ENCODE measurements at places on chromosomes 5 and 9.

DNA sequence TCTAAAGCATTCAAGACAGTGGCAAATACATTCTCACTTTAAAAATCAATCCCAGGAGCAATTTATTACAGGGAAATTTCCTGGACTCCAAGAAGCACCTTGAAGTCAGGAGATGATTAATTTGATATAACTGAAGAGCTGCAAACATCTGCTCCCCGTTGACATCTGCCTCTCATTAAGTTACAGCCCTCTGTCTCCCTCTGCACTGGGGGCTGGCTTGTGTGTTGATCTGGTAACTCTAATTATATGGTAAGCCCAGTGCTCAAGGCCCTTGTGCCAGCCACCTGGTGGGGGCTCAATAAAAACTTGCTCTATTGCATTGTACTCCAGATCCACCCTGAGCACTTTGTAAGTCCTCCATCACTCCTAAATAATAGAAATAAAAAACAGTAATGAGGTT lies 131.1 kb upstream of the ZNF462 start:
- DNase-seq = no peak

DNA sequence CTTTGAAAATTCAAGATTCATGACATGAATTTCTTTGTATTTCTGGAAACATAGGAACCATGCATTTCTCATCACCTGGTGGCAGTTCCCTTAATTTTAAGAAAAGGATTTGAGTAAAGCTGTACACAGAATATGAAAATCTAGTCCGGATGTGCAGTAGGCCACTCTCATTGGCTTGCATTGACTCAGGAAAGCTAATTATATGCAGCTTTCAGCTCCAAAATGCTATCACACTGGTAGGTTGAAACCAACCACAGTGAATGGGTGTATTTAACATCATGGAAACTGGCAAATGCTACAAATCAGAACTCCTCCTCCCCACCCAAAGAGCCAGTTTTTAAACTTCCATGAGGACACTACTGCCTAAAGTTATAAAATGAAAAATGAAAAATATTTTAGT lies 161.6 kb upstream of the FBXL17 start:
- no peak for DNase-seq

DNA sequence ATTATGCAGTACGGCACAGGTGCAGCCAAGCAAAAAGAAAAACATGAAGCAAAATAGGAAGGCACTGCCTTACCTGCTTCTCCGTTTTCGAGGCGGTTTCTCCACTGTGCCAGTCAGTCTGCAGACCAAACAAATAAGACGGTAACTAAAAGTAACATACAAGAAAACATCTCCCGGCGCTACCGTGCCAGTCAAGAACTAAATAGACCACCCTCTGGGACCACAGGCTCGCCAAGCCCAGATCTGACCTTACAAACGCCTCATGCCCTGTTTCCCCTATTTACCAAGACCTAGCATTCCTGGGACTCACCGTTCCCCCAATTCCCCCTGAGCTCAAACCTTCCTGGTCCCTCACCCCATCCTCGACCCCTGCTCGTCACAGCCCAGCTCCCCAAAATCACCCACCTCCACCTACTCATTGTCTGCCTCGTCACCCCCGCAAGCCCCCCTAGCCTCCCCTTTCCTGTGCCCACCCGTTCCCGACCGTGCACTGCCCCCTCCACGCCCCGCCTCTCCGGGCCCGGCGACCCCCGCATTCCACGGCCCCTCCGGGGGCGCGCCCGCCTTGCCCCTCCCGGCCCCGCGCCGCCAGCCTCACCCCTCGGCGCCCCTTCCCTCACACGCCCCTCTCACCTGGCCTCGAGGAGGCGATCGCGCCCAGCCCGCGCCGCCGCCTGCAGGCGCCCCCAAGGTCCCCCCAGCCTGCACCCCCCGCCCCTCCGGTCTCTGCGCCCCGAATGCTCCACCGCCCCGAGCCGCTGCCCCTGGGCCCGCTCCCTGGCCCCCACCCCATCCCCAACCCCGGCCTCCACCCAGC lies 560 bp downstream of the SCAI start:
- DNase-seq = no peak

- no peak for DNase-seq
Observed at GRCh38 chr9:134986957-134987356, 69.2 kb upstream of the FCN1 start.

- DNase-seq = no peak
Observed at GRCh38 chr5:144189800-144190429, 19.2 kb downstream of the KCTD16 start.

DNA sequence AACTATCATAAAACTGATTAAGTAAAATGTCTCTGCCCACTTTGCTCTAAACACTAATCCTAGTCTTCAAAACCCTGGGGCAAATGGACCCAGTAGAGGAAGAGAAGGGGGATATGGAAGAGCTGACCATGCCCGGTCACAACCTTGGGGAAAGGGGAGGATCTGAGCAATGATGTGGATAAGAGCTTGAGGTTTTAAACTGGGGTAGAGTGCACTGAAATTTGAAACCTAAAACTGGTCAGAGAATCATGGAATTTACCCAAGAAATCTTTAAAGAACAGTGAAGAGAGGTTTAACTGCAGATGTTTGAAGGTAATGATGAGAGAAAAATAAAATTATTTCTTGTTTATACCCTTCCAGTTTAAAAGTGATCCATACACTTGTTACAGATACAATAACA lies 110.8 kb downstream of the MRPS30 start:
- DNase-seq = no peak

DNA sequence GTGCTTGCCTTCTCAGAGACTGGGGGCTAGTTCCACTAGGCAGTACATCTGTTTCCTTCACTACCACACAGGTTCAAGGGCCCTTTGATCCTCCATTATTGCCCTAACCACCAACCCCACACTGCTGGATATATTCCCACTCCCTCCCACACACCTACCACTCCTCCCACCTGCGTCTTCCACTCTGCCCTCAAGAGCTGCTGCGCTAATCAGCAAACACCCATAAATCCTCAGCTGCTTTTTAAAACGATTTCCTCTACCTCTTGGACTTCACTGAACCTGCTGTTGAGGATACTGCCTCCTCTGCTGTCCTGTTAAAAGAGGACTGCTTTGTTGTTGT lies 120.9 kb downstream of the MAPKAP1 start:
- DNase-seq = no peak

DNA sequence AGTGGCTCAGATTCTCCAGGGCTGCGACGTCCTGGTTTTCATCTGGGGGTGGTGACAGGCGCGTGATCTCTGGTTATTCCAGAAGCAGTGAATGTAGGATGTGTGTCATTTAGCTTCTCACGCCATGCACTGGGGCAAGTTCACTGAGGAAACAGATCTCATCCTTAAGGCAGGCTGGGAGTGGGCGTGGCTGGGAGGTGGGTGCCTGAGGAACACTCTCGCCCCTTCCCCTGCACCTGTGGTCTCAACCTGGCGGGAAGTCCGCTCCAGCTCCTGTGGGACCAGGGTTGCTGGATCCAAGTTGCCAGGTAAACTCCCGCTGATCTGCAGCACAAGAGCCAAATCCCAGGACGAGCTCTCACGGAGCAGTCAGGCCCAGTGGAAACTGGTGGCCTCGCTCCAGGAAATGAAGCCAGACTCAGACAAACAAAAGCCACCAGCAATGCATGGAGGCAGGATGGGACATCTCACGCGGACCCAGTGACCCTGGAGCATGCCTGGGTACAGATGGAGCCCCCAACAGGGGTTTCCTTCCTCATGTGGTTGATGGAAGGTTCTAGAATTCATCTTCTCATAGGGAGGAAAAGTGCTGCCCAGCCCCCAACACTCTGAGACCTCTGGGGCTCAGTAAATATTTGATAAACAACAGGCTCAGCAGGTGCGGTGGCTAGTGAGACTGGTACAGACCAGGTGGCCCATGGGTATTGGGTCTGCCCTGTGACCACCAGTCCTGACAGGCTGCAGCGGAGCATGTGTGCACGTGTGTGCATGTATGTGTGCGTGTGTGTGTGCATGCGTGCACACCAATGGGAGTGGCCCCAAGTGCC lies 16.3 kb upstream of the SLC12A7 start:
- no peak for DNase-seq

- DNase-seq = no peak
Observed at GRCh38 chr5:139658928-139659667, 10.9 kb downstream of the CXXC5 start.

DNA sequence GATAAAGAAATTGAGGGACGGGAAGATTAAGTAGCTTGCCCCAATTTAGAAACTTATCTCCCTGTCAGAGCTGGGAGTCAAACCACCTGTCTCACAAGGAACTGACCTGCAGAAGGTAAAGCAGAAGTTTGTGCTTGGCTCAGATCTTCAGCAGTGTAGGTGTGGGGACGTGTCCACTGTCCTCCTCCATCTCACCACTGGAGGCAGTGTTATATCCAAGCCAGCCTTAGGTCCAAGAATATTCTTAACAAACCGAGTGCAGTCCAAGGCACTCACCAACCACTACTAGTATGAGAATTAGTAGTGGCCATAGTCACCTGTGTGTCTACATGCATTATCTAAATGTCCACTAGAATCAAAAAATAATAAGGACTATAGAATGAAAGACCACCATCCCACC lies 86.3 kb upstream of the IRX1 start:
- DNase-seq = no peak

DNA sequence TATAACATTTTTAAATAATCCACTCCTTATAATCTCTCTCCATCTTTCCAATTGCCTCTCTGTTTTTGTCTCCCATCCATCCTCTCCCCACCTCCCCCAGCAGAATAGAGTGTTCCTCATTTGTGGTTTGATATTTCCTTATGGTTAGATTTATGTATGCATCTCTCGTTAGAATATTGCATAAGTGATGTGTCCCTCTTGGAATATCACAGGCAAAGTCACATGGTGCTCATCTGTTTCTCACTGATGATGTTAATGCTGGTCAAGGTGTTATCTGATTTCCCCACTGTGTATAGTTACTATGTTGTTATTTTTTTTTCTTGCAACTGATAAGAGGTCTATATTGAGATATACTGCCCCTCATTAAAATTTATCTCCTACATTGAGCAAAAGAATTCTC lies 3.1 kb upstream of the LRRC70 start:
- no peak for DNase-seq

- DNase-seq = no peak
Observed at GRCh38 chr9:21555911-21556310, 73.8 kb upstream of the IFNE start.

GRCh38 chr5:126234563-126235195 lies 188.5 kb upstream of the GRAMD2B start:
- DNase-seq = peak; percentile 33

- peak; percentile 76 for DNase-seq
Observed at GRCh38 chr9:112050544-112051475, 124.3 kb downstream of the SUSD1 start.

DNA sequence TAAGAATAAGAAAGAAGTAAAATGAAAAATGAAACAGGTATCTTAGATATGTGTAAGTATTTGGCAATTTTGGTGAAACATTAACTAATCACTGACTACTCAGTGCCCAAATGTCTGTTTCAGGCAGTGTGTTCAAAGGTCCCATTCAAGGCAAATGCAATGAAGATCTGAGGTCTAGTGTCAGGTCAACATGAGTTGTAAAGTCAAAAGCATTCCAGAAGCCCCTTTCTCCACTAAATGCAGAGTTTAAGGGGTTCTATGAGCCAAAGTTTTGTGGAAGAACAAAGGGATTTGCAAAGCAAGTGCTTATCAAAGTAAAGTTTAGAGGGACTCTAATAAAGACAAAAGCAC lies 71.0 kb upstream of the GPBP1 start:
- DNase-seq = no peak

- DNase-seq = no peak
Observed at GRCh38 chr9:103431809-103432208, 436.7 kb downstream of the CYLC2 start.

GRCh38 chr5:643811-644271 lies 31.7 kb downstream of the CEP72 start:
- peak; percentile 23 for DNase-seq

DNA sequence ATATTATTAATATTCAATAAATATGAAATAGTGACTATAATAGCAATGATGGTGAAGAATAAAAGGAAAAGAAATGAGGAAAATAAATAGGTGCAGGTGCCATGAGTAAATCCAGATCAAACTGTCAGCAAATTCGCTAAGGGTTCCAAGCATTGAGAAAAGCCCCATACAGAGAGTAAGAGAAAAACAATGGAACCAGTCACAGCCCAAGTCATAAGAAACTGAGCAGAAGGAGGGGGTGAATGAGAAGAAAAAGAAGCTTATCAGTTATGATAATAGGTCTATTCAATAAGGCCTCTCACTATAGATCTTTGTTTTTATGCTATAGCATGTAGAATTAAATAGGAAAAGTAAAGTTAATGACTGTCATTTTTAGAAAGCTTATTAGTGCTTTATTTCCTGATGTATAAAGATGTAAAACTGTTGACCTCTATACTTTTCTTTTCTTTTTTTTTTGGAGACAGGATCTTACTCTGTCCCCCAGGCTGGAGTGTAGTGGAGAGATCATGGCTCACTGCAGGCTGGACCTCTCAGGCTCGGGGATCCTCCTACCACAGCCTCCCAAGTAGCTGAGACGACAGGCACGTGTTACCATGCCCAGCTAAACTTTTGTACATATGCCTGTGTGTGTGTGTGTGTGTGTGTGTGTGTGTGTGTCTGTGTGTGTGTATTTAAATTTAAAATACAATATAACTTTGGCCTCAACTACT lies 72.4 kb downstream of the FYB1 start:
- no peak for DNase-seq

DNA sequence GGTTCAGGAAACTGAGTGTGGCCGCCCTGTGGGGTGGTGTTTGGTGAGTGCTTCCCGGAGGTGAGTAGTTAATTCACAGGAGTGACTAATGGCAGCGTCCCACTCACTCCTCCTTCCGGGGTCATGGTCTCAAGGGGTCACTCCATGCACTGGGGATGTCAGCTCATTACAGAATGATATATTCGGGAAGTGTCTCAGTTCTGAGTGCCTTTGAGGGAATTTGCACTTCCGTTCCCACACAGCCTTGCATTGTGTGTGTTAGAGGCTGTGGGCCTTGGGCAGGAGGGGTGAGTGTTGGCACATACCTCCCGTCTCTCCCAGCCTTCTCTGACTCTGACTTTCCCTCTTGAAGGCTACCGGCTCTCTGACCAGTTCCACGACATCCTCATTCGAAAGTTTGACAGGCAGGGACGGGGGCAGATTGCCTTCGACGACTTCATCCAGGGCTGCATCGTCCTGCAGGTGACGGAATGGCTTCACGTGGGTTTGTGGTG lies 10.5 kb upstream of the AHRR start:
- no peak for DNase-seq

- no peak for DNase-seq
Observed at GRCh38 chr5:74122175-74122574, 496.2 kb downstream of the ARHGEF28 start.

DNA sequence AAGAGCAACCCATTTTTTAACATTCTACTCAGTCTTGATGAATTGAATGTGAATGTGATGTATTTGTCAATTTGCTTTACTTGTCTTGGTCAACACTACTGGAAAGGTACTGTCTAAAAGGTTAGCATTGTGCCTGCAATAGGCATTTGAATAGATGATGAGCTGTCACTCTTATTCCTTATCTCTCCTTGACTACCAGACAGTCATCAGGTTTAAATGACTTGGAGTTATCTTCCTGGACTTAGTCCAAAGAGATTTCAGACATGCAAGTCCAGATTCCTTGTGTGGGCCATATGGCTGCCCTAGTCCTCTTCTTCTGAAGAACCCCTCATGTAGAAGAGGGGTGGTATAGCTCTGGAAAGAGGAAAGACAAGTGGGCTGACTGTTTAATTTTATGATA lies 4.8 kb downstream of the ARHGEF28 start:
- no peak for DNase-seq

- DNase-seq = no peak
Observed at GRCh38 chr5:65021527-65022226, 252.9 kb downstream of the CWC27 start.

Data from renal cortex interstitium (tissue), 15 donors.